ENCODE measurements at places on chromosomes 2 and 18. TPM values are rescaled to one million over a fixed set of nuclear protein-coding genes. Genes with fewer than 3 reads are reported as not detected.

PLEKHB2 gene
- total RNA-seq: 191 TPM

FBXO41 gene
- 2.4 TPM for total RNA-seq

EMILIN1 gene
- 0.34 TPM for total RNA-seq

SLC4A3 gene
- total RNA-seq: 6.9 TPM
